ENCODE measurements at places on chromosomes 3 and 15.

- no peak for DNase-seq
Observed at GRCh38 chr3:170355738-170356595, 1.5 kb upstream of the SKIL start.

DNA sequence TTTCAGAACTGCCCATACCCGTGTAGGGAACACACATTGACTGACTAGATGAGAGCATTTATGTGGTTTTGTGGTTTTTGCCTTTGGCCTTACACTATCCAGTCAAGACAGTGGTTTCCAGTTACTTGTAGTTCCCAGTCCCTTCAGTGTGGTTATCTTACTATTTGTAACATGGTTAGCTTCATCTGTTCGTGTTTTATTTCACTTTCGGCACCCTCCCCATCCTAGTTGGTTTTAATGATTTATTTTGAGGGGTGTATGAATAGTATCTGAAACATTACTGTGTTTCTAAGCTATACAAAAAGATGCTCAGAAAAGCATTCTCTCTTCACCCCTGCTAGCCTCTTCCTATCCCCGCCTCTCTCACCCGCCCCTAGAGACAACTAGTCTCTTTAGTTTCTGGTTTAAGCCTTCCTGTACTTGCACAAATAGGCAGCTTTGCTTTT lies 14.1 kb downstream of the LYSMD4 start:
- no peak for DNase-seq

DNA sequence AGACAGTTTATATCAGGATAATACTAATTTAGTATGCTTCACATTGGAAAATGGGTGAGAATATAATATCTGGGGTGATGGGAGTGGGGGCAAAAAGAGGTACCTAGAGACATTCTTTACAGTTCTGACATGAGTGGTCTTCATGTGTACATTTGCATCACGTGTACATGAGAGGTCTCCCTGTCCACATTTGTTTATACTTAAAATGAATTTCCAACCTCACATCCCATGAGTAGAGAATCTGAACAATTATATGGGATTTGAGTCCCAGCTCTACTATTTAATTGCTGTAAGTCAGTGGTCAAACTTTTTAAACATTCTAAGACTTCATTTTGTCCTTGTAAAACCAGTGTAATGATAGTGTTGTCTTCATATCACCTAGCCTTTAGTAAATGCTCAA lies 408.4 kb downstream of the NAALADL2 start:
- DNase-seq, result no peak

- DNase-seq, result no peak
Observed at GRCh38 chr3:78757731-78758130, 1010.1 kb downstream of the ROBO1 start.

GRCh38 chr3:113769551-113769950 lies 22.7 kb downstream of the ATP6V1A start:
- DNase-seq, result no peak

GRCh38 chr3:66133050-66133757 lies 87.6 kb upstream of the SLC25A26 start:
- no peak for DNase-seq

DNA sequence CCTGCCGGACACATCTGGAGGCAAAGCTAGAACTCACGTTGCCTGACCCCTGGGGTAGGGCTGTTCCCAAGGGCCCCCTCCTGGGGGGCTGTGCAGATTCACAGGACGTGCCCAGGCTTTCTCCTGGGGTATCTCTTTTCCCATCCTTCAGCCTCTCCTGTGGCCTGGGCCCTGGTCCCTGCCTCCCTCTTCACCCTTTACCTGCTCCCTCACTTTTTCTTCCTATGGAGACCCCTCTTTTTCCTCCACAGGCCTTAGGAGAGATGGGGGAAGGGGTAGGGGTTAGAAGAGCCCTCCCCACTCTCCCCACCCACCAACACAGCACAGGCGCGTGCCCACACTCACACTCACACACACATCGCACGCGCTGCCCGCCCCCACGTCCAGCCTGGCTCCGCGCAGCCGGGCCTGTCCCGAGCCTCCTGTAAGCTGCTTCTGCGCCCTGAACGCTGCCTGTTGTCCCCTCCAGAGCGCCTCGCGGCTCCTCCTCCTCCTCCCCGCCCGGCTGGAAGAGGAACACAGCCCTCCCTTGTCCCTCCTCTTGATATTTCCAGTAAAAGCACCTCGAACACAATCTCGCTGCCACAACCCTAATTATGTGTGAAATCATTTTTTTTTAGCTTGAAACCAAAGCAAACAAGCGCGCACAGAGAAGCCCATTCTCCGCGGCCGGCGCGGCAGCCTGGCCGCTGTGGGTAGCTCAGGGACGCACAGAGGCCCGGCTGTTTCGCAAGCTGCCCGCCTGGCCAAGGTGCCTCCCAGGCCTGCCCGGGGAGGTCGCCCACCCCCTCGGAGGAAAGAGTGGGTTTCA lies 33.9 kb upstream of the ACAN start:
- no peak for DNase-seq

DNA sequence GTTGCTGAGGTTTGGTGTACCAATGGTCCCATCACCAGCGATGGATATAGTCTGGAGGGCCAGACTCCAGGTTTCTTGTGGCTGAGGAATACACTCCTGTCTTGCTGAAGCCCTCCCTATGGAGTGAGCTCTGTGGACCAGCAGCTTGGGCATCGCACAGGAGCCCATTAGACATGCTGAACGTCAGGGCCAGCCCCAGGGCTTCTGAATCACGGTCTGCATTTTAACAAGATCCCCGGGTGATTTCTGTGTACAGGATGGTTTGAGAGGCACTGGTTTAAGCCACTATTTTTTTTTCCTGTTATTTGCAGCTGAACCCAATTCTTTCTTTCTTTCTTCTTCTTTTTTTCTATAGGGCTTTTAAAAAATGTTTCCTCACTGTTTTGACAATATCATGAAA lies 69.5 kb upstream of the XCR1 start:
- no peak for DNase-seq

GRCh38 chr15:25886498-25887140 lies 23.5 kb upstream of the ATP10A start:
- no peak for DNase-seq

DNA sequence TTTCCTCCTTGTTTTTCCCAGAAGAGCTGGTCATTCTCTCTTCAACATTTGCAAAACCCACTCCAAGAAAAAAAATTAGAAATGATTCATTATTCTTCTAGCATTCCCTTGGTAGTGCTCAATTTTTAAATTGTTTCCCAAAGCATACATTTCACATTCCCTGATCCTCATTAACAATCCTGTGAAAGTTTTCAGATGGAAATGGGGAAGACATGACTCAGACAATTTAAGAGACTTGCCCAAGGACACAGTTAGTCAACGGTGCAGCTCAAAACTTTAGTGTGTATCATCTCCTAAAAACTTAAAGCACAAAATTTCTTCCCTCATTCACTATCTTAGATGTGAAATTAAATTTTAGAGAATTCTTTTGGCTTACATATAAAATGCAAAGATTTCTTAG lies 17.1 kb upstream of the ABI3BP start:
- no peak for DNase-seq

DNA sequence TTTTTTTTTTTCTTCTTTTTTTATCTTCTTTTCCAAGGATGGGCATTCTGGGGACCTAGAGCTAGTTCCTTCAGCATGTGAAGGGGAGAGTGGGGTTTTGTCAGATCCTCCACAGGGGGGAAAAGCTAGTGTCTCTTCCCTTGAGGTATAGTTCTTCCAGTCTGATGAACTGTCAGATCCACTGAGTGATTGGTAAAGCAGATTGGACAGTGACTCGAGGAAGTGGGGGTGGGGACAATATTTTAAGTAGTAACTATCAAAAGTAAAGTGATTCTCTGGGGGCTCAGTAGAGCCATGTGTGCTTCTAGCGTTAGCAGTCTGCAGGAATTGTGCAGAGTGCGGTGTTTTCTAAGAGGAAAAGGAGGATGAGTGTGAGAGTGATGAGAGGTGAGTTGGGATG lies 62.0 kb upstream of the TRIM71 start:
- DNase-seq, result no peak

GRCh38 chr15:94346282-94346681 lies 114.9 kb downstream of the MCTP2 start:
- DNase-seq, result no peak

DNA sequence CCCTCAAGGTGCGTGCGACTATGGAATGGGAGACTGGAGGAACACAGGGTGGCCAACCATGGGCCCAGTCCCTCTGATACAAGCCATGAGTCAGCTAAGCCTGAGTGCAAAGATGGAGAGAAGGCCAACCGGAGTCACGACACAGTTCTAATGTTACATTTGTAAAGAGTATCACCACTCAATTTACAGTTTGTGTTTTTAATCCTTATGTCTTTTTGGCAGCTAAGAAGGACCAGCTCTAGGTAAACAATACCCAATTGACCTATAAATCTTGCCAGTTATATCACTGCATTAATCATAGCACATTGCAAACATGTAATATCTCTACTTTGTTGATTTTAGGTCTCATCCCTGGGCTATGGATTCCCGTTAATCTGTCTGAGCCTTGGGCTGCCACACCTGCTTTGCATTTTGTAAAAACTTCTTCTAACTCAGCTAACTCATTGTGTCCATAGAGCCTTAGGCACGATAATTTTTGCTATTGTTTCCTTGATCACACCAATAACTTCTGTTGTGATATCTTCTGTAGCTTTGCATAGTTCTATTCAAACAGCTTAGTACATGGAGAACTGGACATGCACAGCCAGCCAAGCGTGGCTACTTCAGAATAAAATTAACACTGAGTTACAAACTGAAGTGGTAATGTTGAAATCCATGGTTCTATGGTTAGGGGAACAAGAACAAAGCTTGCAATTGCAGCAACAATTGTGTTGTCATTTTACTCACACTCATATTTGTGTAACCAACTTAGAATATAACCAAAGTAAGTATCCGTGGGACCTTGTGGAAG lies 50.3 kb downstream of the LSM3 start:
- no peak for DNase-seq

DNA sequence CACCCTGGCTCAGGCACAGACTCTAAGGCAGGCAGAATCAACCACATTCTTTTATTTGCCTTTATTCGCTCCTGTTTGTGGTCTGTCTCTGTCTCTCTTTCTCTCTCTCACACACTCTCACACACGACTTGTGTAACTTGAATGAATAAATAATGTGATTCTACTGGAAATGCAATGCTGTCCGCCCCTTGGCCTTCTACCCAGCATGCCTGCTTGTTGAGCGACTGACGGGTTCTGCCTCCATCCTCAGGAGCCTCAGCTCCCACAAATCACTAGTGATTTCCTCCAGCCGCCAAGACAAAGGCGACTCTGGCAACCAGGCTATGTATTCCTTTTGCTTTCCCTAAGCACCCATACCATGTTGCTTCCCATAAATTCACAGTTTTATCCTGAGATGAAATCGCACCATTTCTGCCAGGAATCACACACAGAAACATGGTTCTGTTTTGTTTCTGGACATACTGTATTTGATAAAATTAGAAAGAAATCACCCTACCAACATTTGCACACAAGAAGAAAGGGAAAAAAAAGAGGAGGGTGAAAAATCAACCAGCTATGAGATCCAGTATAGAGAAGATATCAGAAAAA lies 460.8 kb downstream of the MAGI1 start:
- no peak for DNase-seq

DNA sequence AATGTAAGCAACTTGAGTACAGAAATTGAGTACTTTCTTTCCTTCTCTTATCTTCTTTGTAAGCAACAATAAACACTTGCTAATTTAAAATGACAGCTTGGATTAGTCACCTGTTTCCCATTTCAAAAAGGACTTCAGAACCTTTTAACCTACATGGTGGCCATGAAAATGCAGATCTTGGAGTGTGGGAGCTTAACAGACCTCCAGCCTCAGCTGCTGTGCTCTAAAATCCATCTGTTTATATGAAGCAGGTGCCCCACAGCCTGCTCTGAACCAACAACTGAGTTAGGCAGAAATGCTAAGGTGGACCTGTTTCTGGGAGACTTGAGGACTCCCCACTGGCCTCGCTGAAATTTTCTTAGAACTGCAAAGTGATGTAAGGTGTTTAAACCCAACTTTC lies 91.1 kb upstream of the TNIK start:
- no peak for DNase-seq

GRCh38 chr3:18902081-18902793 lies 246.1 kb upstream of the KCNH8 start:
- no peak for DNase-seq

DNA sequence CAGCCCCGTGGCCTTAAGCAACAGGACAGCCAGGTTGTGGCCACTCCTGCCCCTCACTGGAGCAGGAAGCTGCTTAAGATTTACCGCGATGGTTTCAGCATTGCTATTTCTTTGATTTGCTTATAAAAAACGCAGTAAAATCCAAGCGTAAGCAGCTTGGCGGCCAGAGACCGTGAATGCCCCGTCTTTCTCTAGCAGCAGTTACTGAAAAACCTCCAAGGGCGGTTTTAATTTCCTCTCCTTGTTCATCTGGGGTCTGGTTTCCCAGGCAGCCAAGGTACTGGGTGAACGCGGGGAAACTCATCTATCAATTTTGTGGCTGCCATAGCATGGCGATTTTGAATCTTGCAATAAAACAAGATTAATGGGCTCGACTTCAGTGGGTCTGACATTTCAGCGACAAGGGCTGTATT lies 130.3 kb downstream of the MINAR1 start:
- DNase-seq, result no peak

DNA sequence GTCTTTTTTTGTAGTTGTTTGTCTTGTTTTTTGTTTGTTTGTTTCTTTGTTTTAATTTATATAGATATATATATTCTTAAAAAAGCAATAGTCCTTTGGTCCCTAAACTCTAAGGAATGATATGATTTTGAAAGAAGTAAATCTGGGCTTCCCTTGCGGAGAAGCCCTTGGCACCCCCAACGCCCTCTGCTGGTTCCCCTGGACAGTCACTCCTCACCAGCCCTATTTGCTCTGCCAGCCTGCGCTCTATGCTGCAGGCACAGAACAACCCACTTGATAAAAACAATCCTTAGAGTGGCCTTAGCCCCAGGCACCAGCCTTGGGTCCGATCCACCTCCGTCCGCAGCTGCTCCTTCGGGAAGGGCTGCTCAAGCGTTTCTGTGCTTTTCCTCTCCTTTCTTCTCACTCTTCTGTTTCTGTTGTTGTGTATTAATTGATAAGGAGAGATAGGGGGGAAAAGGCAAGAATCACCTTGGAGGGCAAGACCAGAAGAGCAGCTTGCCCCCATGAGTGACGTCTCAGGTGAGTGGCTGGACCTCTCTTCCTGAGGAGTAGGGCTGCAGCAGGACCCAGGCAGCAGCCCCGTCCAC lies 13.7 kb upstream of the PARP6 start:
- peak; percentile 39 for DNase-seq

DNA sequence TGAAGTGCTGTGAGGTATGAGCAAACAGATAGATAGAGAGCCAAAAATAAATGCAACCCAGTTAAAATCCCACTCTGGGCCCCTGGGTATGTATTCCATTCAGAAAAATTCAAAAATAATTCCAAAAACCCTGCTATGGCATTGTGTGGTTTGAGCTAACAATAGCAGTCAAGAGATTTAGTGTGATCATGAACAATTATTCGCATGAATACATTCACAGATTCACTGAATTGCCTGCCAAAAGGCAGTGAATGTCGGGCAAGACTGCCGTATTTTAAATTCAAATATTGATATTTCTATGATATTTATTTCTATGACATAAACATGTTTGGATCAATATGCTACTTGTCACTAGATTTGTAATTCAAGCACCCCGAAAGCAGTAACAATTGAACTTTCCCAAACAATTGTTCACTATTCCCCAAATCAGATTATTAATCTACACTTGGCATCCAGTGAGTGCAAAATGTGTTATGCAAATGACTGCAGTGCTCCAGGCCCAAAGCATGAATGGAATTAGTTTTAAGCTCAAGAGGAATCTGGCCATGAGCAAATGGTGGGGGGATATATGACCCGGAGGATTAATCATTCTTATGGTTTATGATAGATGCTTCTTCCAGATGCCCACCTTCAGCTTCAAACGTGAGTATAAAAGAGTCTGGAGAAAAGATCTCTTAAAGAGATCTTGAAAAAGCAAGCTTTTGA lies 417.0 kb upstream of the MEIS2 start:
- DNase-seq, result no peak

GRCh38 chr3:65884071-65884470 lies 154.6 kb downstream of the MAGI1 start:
- no peak for DNase-seq
